ENCODE measurements at places on chromosomes 12 and 14.

GRCh38 chr14:96040828-96041371 is 1.7 kb downstream of the C14orf132 start:
- DNase-seq, result no peak

DNA sequence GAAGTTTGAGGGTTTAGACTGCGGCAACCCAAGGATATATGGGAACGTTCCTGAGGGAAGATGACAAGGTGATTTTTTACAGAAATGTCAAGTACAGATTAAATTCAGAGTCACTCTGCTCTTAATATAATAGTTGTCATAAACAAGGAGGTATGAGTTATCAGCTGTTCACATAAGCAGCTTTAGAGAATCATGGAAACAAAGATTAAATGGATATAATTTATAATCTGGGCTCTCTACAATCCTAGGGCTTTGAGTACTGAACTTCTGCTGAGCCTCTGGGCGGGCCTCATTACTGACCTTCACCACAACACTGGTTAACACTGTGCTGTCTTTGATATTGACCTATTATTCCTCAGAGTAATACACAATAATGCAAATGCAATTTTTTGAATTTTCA is 577.8 kb downstream of the RPS29 start:
- DNase-seq, result no peak

GRCh38 chr14:29741909-29742401 is 185.7 kb downstream of the PRKD1 start:
- no peak for DNase-seq

DNA sequence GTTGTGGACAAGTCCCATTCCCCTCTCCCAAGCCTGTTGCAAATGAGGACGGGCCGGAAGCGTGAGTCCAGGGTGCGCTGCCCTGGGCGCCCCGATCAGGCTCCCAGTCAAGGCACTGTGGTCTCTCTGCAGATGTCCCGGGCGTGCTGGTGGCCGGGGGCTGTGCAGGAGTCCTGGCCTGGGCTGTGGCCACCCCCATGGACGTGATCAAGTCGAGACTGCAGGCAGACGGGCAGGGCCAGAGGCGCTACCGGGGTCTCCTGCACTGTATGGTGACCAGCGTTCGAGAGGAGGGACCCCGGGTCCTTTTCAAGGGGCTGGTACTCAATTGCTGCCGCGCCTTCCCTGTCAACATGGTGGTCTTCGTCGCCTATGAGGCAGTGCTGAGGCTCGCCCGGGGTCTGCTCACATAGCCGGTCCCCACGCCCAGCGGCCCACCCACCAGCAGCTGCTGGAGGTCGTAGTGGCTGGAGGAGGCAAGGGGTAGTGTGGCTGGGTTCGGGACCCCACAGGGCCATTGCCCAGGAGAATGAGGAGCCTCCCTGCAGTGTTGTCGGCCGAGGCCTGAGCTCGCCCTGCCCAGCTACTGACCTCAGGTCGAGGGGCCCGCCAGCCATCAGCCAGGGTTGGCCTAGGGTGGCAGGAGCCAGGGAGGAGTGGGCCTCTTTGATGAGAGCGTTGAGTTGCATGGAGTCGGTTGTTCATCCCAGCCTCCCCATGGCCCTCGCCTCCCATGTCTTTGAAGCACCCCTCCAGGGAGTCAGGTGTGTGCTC is 6.3 kb downstream of the SLC25A47 start:
- no peak for DNase-seq

DNA sequence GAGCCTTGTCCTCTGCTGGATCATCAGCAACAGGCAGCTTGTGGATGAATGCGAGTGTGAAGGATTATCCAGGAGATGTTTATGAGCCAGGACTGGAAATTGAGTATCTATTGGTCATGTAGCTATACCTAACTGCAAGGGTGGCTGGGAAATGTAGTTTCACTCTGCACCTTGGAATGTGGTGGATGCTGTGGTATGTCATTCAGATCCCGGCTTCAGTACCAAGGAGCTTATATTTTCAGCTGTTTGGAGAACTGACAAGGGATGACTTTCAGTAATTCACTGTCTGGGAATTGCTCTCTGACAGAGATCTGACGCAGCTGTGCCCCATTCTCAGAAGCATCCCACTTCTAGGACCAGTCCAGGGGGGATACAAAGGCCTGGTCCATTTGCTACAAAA is 792.3 kb upstream of the NOVA1 start:
- DNase-seq, result no peak

- DNase-seq, result no peak
Measured at GRCh38 chr12:42469355-42470175, 120.0 kb downstream of the PRICKLE1 start.

GRCh38 chr12:18320036-18320617 is 58.8 kb downstream of the PIK3C2G start:
- DNase-seq, result no peak

- DNase-seq, result no peak
Measured at GRCh38 chr14:77508249-77508648, 9.6 kb upstream of the ISM2 start.

DNA sequence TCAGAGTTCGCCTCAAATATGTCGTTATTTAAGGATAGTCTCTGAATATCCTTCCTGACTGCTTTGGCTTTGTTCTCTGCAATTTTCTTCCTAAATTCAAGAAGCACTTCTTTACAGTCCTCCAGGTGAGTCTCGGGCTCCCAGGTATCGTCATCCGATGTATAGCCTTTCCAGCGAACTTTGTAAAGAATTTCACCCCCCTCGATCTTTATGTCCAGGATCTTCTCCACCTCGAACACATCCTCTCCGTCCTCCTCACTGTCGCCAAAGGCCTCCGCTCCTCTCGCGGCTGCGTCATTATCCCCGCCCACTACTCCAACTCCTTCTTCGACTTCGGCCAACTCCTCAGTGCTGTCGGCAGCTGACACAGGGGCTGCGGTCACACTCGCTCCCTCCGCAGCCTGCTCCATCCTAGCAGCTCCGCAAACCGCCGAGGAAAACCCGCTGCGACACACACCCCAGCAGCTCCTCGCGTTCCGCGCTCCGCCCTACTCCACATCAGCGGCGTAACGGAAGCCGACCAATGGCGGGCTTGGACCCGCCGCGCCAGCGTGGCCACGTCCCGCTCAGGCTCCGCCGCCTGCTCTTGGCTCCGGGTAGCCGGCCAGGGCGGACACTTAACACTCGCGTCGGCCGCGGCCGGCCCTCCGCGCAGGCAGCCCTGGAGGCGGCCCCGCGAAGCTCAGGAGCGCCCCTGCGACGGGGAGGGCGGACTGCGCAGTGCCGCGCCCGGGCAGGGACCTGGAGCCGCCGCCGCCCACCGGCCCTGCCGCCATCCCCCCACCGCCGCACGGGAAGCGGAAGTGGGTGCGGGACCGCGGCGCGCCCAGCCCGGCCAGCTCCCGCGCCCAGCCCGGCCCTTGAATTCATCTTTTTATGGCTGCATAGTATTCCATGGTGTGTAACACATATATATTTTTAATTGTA is 4.1 kb downstream of the CD163L1 start:
- DNase-seq, result peak; percentile 32

- no peak for DNase-seq
Measured at GRCh38 chr14:76780360-76780759, 19.1 kb downstream of the VASH1 start.

DNA sequence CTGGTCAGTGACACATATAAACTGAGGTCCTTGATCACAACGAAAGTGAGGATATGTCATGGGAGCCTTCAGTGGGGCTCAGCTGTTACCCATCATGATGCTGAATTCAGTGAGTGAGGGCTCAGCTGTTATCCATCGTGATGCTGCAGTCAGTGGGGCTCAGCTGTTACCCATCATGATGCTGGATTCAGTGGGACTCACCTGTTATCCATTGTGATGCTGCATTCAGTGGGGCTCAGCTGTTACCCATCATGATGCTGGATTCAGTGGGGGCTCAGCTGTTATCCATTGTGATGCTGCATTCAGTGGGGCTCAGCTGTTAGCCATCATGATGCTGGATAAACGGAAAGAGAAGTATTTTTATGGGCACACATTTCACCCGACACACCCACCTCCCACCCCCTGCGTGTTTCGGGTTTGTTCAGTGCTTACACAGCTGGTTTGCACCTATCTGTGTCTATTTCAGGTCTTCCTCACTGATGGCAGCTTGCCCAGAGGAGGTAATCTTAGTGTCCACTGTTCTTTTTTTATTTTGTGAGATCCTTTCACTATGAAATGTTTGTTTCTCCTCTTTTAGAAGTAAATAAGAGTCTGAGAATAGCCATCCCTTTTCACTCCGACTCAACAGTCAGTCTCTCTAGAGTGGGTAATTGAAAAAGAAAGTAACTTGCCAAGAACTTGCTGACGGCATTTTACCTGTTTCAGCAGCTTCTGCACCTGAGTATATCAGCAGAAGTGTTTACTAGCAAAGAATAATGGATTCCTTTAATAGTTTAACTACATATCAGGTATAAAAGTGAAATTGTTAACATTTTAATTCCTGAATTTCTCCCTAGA is 183.0 kb downstream of the ERC1 start:
- DNase-seq, result no peak

DNA sequence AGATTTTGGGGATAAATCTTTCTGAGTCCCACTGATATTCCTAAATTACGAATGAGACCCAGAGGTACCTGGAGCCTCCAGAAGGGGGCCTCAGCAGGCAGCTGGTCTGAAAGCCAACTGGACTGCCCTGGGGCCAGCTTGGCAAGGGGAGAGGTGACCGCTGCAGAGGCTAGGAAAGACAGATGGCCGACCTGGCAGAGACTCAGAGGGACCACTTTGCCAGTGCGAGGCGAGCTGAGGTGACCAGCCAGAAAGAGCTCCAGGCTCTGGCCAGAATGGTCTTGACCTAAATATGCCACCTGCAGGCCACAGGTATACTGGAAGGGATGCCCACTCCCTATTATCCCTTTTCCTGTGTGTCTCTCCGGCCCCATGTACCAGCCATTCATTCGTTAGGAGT is 256.8 kb upstream of the GARIN6 start:
- no peak for DNase-seq

GRCh38 chr14:104054222-104054905 is 31.1 kb upstream of the ASPG start:
- no peak for DNase-seq

DNA sequence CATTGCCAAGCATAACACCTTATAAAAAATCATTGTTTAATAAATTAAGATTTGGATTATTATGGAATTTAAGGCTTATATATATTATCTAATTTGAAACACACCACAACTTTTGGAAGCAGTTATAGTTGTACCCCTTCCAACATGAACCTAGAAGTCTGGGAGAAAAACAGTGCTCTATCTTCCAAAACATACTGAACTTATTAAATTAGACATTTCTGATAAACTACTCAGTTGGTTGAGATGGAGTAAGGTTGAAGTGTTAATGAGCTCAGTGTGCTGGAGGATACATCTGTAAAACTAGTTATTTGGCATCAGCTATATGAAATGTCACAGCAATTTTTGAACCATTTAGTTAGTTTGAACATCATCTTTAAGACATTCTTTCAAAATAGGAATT is 227.4 kb downstream of the ALX1 start:
- no peak for DNase-seq

- no peak for DNase-seq
Measured at GRCh38 chr14:44988694-44989093, 26.7 kb downstream of the TOGARAM1 start.

GRCh38 chr12:43815416-43815815 is 9.3 kb upstream of the TWF1 start:
- no peak for DNase-seq

- DNase-seq, result no peak
Measured at GRCh38 chr12:88763536-88764100, 183.3 kb upstream of the KITLG start.

DNA sequence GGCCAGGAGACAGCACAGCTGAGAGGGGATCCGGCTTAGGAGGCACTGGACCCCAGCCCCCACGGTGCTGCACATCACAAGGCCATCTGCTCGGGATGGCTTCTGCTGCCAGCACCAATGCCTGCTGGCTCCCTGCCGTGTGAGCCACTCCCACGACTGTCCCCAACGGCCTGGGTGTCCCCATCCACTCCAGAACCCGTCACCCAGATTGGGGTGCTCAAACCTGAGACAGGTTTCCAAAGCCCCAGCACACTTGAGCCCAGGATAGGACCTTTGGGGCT is 102.4 kb downstream of the RFLNA start:
- no peak for DNase-seq

DNA sequence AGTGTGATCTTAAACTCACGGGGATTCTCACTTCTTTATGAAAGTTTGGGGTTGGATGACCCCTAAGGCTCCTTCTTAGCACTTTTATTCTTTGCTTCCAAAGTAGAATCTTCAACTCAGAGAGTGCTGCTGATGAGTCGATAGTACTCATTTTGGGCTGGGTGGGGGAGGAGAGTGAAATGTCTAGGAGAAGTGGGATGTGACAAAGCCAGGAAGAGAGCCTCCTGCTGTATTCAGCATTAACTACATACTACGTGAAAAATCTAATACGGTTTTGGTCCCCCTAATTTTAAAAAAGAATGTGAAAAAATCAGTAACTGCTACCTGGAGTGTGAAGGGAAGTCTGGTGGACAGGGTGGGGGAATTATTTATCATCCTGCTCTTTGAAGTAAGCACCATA is 148.3 kb downstream of the SAMD4A start:
- no peak for DNase-seq

DNA sequence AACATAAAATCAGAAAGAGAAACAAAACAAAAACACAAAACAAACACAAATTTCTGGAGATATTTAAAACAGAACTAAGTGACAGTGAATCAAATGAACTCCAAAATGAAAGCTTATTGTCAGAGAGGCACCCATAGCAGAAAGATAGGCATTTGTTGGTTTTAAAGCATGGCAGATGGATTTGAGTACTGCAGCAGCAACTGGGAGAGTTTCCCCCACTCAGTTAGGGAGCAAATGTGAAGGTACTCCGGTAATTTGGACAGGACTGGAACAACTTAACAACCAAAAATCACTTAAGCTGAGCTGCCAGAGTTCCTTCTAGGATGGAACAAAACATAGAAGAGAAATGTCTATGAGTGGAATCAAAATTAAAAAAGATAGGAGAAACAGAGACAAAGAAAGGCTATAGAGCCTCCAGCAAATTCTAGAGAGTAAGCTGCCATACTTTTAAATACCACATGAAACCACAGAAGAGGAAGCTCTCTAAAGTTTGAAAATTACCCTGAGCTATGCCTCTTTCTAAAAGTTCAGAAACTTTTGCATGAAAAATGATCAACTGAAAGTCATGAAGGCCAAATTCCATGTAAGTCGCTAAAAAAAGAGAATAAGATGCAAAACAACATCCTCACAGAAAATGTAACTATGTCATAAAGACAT is 1248.3 kb upstream of the USP15 start:
- no peak for DNase-seq

DNA sequence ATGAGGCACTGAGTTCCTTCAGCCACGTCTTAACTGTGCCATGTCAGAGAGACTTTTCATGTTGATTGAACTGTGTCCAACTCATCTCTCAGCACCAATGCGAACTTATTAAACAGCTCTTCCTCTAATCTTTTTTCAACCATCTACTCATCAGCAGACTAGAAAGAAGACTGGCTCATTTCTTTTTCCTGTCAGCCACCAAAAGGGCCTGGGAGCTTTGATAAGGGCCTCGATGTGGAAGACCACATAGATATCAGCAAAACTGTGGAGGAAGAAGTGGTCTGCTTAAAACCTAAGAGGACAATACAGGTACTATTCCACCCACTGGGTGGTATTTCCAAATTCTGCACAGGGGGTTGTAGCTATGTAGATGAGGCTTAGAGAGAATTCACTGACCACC is 3.6 kb upstream of the PLXNC1 start:
- DNase-seq, result no peak

Data from stimulated activated CD8-positive, alpha-beta memory T cell treated with anti-CD3 and anti-CD28 coated beads, Interleukin-15, amount 100 ng/mL, for 48 hours (primary cell).